NCI-H460 (cell line): ENCODE measurements at places on chromosomes 7 and 10. TPM values are rescaled to one million over a fixed set of nuclear protein-coding genes. Genes with fewer than 3 reads are reported as not detected.

- DNase-seq = no peak
Observed at GRCh38 chr10:7734821-7735220, 31.7 kb downstream of the ITIH2 start.

DNA sequence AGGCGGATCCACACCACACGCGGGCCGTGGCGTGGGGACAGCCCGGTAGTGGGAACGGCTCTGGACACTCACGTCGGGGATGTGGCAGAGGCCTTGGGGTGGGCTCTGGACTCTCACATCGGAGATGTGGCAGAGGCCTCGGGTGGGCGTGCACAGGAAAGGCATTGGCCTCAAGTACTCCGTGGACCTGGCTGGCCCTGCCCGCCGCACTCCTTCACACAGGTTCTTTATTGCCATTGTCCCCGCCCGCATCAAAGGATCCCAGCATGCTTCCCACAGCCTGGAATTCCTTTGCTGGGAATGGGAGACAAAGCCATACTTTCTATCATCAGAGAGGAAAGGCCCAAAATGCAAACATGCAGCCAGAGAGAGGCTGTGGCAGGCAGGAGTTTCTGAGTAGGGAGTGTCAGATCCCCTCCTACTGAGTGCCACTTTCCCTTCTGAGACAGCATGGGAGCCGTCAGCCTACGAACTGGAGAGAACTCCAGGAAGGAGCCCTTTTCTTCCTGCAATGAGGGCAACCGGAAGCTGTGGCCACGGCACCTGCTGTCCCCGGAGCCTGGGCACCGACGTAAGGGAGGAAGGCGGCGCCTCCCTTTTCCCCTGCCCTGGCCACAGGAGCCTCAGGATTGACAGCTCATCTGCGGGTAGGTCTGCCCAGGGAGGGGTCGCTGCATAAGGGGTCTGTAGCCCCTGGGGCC is 51.5 kb downstream of the RBM17 start:
- no peak for DNase-seq

- DNase-seq = no peak
Observed at GRCh38 chr10:103064956-103065355, 128.1 kb downstream of the NT5C2 start.

- no peak for DNase-seq
Observed at GRCh38 chr7:89336121-89336520, 540.6 kb upstream of the TEX47 start.

DNA sequence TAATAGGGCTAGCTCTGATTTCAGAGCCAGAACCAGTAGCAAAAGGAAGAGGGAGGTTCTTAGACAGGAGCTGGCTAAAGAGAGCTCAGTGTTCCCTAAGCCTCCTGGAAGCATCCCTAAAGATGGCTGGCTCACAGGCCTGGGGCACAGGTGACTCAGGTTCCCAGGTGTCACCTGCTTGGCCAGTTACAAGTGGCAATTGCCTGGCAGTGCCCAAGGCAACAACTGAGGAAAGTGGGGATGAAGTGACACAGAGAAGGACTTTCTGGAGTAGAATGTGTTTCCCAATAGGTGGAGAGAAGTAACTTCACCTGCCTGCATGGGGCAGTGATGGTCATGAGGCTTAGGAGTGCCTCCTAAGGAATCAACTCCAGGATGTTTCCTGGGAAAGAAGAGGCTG is 66.5 kb upstream of the EEPD1 start:
- no peak for DNase-seq

- DNase-seq = no peak
Observed at GRCh38 chr10:121873236-121873635, 54.6 kb downstream of the ATE1 start.

DNA sequence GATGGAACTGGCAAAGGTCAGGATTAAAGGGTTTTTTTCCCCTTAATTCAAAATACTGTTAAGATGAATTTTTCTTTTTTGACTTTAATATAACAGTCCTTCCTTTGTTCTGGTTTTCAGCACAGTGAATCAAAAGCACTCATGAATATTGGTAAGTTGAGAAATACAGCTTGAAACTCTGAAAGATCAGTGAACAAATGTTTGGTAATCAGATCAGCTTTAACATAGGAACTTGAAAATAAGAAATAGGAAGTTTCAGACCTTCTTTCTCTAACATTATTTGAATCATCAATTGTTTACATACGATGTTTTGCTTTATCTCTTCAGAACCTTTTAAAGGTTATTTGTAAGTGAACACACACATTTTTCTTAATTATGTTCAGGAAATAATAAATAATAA is 90.5 kb downstream of the SGMS1 start:
- DNase-seq = no peak

DNA sequence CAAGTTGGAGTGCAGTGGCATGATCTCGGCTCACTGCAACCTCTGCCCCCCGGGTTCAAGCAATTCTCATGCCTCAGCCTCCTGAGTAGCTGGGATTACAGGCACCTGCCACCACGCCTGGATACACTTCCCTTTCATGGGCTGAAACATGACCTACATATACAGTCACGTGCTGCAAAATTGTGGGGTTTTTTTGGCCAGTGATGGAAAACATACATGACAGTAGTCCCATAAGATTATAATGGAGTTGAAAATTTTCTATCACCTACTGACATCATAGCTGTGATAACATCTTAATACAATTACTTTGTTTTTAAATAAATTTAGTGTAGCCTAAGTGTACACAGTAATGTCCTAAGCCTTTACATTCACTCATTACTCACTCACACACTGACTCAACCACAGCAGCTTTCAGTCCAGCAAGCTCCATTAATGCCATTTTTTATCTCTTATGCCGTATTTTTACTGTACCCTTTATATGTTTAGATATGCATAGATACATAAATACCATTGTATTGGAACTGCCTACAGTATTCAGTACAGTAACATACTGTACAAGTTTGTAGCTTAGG is 79.9 kb upstream of the TMEM196 start:
- DNase-seq = no peak

GRCh38 chr7:25034136-25034535 is 54.2 kb upstream of the OSBPL3 start:
- no peak for DNase-seq

DNA sequence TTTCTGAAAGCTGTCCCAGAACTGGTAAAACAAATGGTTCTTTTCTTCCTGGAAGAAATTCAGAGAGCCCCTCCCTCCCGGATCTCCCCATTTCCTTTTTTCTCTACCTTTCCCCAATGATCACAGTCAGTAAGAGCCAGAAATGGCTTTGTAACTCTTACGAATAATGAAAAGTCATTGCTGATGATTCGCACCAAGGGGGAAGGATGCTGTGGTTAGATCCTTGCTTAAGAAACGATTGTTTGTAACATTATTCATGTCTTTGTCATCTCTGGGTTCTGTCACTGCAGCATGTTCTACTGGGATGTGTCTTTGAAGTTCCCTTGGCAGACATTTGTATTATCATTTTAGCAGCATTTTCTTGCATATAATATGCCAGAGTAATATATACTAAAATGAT is 138.9 kb downstream of the CACNB2 start:
- no peak for DNase-seq

DNA sequence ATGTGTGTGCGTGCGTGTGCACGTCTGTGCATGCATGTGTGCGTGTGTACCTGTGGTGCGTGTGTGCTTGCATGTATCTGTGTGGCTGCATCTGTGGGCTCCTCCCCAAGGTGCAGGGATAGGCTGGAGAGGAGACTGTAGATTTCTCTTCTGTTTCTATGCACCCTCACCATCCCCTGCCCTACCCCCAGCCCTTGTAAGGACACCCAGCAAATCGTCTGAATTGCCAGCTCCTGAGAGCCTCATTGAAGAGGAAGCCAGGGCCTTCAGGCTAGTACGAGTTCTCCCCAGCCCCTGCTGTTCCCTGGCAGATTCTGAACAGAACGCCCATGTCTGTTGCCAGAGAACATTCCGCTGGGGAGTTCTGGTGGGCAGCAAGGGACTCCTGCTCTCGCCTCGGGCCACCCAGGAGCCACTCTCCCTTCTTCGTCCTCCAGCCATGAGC is 17.0 kb upstream of the TRIM8 start:
- no peak for DNase-seq

- no peak for DNase-seq
Observed at GRCh38 chr7:155813546-155814315, 1.5 kb upstream of the SHH start.

DNA sequence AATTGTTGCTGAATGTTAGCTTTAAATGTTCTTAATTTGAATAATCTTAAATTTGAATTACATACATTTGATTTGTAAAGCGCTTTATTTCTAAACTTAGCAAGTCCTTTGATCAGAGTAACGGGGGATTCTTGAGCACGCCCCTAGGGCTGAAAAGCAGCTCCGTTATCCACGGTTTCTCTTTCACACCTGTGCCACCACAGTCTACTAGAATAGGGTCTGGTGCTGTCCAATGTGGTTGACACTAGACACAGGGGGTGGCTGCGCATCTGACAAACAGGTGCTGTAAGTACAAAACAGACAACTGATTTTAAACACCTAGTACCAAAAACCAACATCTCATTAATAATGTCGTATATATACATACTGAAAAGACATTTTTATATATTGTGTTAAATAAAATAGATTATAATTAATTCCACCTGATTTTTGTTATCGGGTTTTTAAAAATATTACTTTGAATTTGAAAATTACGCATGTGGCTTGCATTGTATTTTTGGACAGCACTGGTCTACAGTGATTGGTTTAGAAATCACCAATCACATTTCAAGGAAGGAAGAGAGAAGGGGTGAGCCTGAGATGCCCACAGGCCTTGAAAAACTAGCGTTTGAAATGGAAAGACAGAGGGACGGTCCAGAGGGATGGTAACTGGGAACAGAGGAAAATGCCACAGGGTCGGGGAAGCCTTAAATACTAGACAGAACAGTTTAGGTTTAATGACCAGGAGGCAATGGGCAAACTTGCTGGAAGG is 7.3 kb downstream of the SEPHS1 start:
- no peak for DNase-seq

DNA sequence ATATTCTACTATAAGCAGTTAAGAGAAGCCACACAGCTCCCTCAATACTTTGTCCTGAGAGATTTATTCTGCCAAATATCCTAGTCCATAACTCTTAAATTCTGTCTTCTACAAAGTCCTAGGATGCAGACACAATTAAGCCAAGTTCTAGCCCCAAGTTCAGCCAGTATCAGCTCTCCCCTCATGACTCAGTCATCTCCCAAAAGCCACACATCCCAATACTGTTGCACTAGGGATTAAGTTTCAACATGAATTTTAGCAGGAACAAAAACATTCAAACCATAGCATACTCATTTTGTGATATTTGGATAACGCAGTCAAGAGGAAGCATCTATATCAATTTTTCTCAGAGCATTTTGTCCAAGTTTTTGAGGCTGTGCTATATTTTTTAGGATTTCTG is 277.4 kb downstream of the FZD1 start:
- no peak for DNase-seq

DNA sequence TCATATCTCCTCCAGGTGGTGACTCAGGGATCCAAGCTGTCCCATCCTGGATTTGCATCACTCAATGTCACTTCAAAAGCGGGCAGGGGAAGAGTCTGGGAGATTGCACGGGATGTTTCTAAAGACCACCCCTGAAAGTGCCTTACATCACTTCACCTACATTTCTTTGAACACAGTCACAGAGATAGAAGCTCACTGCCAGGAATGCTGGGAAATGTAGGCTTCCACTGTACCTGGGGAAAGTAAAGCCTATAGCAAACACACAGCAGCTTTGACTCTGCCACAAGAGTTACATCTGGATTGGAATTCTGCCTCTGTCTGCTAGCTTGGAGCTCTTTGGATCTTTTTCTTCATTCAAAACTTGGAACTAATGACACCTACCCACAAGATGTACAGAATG is 300.9 kb downstream of the WDR11 start:
- DNase-seq = no peak

Gene HDAC9
- total RNA-seq = 0.02 and 0.03 TPM in 2 replicates

Gene CREB5
- 20.3 and 26.1 TPM in 2 replicates for total RNA-seq

Gene IGF2BP3
- 78.9 and 85.4 TPM in 2 replicates for total RNA-seq

Gene EEF1AKMT2
- 44.3 and 44.7 TPM in 2 replicates for total RNA-seq

Gene GPC2
- total RNA-seq = 2.9 and 3.7 TPM in 2 replicates

Gene ANKRD2
- total RNA-seq = 2.0 and 3.1 TPM in 2 replicates

Gene PLAC9
- total RNA-seq = not detected in 2 replicates

Gene SLC39A12
- not detected in 2 replicates for total RNA-seq

Gene FAM180A
- not detected in 2 replicates for total RNA-seq

Gene FAM131B
- 0.06 and 0.10 TPM in 2 replicates for total RNA-seq
